Activated naive CD4-positive, alpha-beta T cell treated with anti-CD3 and anti-CD28 coated beads, Interleukin-2, amount 50 U/mL, for 72 hours (primary cell): ENCODE measurements at places on chromosomes 3 and 15. TPM values are rescaled to one million over a fixed set of nuclear protein-coding genes. Genes with fewer than 3 reads are reported as not detected.

- no peak for DNase-seq
Observed at GRCh38 chr15:44215594-44215993, 20.5 kb upstream of the FRMD5 start.

MGA gene
- 25.7 TPM for total RNA-seq

DNA sequence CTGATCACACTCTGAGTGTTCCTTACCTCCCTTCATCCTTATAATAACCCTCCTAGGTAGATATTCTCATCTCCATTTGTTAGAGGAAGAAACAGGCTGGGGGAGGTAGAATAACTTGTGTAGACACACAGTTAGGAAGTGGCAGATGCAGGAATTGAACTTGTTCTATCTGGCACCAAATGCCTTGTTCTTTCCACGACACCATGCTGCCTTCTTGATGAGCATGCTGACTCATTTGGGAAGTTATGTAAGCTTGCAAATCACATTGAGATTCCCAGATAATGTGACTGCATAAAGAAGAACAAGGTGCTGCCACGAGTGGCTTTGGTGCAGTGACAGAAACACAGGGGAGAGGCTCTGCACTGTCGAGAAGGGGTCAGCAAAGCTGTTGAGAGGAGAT lies 27.5 kb upstream of the NDUFB4 start:
- no peak for DNase-seq

DNA sequence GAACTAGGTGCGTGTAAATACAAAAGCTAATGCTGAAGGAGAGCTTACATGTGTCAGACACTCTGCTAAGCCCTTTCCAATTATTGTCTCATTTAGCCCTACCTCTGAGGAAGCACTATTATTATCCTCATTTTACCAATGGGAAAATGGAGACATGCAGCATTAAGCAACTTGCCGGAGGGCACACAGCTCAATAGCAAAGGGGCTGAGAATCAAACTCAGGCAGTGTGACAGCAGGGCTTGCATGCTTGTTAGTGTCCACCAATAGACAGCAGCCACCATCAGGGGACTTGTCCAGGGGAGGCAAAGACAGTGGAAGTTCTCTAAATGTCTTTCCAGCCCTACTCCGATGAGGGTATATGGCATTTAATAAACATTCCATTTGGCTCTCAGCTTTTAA lies 548.6 kb downstream of the MAGI1 start:
- DNase-seq = no peak

DNA sequence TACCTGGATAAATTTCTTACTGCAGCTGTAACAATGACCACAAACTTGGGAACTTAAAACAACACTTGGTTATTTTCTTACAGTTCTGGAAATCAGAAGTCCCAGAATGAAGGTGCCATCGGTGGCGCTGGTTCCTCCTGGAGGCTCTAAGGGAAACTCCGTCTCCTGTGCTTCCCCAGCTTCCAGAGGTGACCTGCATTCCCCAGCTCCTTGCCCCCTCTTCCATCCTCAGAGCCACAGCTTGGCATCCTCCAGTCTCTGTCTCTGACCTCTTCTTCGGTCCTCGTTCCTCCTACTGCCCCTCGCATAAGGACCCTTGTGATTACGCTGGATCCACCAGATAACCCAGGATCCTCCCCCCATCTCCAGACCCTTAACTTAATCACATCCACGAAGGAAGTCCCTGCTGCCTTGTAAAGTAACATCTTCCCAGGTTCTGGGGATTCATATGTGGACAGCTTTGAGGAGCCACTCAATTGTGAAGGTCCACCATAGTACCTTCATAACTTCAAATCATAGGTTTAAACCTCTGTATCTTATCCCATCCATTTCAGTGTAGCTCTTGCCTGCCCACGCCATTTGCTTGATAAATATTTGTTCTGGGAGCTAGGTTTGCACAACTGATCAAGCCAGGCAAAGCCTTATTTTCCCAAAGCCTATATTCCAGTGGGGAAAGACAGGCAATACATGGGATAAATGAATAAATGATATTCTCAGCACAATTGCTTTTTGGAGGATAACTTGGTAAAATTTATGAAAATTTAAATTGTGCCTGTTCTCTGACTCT lies 34.8 kb downstream of the KLF15 start:
- no peak for DNase-seq

MELTF gene
- 7.3 TPM for total RNA-seq

KNG1 gene
- total RNA-seq = not detected

GRCh38 chr15:29074045-29074444 lies 188.3 kb downstream of the APBA2 start:
- DNase-seq = no peak

DNA sequence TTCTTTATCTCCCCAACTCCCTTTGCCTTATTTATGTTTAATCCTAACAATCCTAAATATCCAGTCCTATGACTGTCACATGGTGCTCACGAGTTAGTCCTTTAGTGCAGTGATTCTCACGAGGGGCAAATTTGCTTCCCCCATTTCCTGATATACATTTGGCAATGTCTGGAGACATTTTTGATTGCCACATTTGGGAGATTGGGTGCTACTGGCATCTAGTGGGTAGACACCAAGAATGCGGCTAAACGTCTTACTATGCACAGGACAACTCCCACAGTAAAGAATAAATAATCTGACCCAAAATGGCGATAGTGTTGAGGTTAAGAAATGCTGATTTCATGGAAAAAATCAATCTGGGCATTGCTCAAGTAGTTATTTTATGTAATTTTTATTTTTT lies 466.5 kb downstream of the ROBO2 start:
- DNase-seq = no peak

GRCh38 chr15:65409036-65409631 lies 13.6 kb downstream of the IGDCC4 start:
- DNase-seq = no peak

THBS1 gene
- total RNA-seq = 0.46 TPM

GOLGA8M gene
- 1.3 TPM for total RNA-seq
